ENCODE measurements at places on chromosomes 12 and 14.

DNA sequence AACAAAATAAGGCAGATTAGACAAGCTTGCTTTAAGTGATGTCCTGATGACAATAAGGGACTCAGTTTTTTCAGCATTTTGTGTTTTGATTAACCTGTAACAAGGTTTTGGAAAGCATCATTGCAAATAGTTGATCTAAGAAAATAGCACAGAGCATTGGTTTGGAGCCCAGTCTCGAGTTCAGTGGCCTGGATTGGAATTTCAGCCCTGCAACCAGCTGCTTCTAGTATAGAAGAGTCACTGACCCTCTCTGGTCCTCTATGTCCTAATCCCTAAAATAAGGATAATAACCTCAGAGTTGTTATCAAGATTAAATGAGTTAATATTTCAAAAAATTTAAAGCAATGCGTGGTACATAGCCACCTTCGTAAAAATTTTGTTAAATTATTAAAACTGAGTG is 25.5 kb downstream of the PDZRN4 start:
- no peak for DNase-seq

DNA sequence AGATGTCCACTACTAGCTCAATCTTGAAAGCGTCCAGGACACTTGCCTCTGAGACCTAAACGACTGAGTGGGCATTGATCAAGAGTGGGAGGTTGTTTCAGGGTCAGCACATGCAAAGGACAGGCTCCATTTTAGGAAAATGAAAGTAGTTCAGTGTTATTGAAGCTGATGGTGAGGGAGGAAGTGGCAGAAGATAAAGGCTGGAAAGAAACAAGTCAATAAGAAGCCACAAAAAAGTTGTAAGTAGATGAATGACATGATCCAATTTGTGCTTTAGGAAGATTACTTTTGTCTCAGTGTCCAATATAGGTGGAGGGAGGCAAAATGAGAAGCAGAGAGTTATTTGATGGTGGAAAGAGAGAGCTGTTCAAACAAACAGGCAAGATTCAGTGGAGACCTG is 22.0 kb downstream of the GPR65 start:
- DNase-seq: no peak

DNA sequence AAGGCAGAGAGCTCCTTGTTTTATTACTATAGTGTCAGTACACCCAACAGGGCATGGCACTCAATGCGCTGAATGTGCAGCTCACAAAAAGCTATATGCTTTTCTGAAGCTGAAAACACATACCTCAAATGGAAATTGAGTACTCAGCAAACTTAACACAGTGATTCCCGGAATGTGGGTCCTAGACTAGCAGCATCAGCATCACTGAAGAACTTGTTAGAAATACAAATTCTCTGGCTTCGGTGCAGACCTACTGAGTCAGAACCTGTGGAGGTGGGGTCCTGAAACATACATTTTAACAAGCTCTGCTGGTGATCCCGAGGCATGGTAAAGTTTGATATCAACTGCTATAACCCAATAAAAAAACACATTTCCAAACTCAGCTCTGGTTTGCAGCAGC is 14.9 kb downstream of the RERG start:
- DNase-seq: no peak

DNA sequence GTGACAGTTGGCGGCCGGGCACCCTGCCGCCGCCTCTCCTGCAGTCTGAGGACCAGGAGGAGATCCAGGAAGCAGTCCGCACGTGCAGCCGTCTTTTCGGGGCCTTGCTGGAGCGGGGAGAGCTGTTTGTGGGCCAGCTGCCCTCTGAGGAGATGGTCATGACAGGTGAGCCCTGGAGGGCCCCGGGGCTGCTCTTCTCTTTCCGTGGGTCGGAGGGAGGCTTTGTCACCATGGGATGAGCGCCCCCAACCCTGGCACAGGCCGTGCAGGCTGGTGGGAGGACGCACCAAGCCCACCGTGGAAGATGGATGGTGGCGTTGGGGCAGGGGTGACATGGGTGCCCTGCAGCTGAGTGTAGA is 532 bp downstream of the NOC4L start:
- DNase-seq: no peak

DNA sequence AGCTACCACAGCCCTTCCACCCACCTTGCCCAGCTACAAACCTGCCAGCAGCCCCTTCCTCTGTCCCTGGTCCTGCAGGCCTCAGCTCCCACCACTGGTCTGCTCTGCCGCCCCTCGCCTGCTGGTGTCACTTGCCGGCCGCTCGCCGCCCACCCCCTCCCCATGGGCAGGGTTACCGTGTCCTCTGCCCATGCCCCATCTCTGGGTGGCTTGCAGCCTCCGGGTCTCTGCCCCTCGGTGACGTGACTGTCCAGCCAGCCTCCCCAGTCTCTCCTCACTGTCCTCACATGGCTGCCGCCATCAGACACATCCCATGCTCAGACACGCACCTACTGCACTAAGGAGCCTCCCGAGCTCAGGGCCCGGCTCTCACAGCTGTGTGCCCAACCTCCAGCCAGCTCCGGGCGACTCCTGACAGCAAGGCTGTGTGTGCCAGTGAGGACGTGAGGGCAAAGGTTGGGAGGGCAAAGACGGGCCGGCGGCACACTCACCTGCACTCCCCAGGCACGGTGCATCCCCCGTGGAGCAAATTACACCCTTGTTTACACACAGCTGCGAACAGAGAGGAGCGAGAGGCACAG is 13.4 kb downstream of the JAG2 start:
- DNase-seq: no peak

Measured in posterior vena cava (tissue), 2 donors.